ENCODE measurements at places on chromosomes 13 and 19.

- no peak for DNase-seq
These were observed 48.9 kb upstream of the EPHX3 start for GRCh38 chr19:15280915-15281683.

DNA sequence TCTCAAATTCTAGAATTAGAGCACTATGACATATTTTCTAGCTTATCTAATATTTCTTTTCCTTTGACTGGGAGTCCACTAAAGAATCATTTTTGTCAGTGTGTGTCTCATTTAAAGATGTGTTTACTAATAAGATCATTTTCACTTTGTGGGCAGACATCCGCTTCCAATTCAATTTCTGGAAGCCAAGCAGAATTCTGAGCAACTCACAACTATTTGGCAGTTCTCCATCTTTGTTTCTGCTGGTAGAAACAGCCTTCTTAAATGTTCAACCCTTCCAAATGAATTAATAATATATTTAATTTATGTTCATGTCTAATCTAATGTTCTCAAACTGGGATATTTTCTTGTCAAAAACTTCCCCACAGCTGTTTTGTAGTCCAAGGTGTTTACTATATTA lies 411.8 kb downstream of the KCTD12 start:
- DNase-seq: no peak

DNA sequence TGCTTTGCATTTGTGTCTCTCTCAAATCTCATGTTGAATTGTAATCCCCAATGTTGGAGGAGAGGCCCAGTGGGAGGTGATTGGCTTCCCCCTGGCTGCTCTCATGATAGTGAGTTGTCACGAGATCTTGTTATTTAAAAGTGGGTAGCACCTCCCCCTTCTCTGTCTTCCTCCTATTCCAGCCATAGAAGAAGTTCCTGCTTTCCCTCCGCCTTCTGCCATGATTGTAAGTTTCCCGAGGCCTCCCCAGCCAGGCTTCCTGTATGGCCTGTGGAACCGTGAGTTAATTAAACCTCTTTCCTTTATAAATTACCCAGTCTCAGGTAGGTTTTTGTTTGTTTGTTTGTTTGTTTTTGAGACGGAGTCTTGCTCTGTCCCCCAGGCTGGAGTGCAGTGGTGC lies 3.8 kb downstream of the LILRA4 start:
- DNase-seq: no peak

DNA sequence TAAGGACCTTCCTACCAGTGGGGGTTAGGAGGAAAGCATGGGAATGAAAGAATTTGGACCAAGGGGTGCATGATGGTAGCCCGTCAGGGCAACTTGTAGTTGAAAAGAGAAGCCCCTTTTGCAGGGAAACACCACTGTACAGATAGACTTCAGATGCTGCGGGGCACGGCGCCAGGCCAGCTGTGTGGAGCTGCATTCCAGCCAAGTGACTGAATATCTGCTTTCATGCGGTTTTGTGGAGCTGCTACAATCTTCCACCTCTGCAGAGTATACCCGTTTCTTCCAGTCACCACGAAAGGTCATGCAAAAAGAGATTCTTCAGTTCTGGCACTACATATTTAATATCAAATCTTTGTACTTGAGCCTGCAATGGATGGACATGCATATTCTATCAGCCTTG lies 104.7 kb downstream of the RGCC start:
- DNase-seq: no peak

DNA sequence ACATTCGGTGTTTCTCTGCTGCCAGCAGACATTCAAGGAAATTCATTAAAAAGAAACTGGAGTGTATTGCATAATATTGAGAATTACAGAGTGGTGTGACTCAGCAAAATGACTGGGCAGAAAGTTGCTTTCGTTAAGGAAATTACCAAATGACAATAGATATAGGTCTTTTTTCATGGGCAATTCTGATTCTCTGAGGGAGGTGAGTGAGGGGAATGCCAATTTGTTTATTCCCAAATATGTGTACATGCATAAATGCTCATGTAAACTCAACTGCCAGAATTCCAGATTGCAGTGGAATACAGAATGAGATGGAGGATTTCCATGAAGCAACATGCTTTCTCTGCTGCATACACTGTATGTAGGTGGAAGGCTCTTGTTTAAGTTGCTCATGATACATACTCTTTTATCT lies 1730.1 kb downstream of the SLITRK5 start:
- no peak for DNase-seq

- DNase-seq: no peak
These were observed 629.2 kb downstream of the UQCRFS1 start for GRCh38 chr19:28583713-28584112.

GRCh38 chr13:37492075-37492474 lies 106.5 kb downstream of the POSTN start:
- no peak for DNase-seq

- DNase-seq: peak; percentile 64
These were observed 2.5 kb upstream of the PLEKHF1 start for GRCh38 chr19:29662604-29663404.

DNA sequence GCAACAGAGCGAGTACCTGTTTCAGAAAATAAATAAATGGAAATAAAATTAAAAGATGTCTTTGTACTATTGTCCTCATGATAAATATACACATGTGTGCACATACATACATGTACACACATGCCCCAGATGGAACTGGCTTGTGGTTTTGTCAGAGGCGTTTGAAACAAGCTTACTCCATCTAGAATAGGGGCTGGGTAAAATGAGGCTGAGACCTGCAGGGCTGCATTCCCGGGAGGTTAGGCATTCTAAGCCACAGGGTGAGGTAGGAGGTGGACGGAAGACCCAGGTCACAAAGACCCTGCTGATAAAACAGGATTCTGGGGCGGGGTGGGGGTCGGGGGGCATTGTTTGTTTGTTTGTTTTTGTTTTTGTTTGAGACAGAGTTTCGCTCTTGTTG lies 8.1 kb upstream of the SIN3B start:
- DNase-seq: no peak

- peak; percentile 75 for DNase-seq
These were observed 9.3 kb downstream of the MPND start for GRCh38 chr19:4352701-4353121.

GRCh38 chr13:53141336-53141735 lies 112.7 kb downstream of the OLFM4 start:
- DNase-seq: no peak

GRCh38 chr19:13819238-13819637 lies 24.0 kb downstream of the ZSWIM4 start:
- no peak for DNase-seq

DNA sequence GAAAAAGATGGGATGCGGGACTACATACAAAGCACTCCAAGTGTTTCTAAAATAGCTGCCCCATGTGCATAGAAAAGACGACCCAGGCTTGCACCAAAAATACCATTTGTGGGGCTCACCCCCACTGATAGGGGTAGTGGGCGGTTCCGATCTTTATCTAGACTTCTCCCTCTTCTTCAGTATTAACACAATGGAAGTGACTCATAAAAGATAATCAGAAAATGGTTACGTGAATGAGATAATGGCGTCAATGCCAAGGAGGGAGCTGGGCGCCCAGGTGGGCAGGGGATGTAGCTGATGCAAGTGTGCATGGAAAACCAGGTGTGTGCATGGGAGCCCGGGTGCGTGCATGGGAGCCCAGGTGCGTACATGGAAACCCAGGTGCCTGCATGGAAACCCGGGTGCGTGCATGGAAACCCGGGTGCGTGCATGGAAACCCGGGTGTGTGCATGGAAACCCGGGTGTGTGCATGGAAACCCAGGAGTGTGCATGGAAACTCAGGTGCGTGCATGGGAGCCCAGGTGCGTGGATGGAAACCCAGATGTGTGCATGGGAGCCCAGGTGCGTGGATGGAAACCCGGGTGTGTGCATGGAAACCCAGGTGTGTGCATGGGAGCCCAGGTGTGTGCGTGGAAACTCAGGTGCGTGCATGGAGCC lies 32.7 kb downstream of the LAMP1 start:
- DNase-seq: no peak

- no peak for DNase-seq
These were observed 21.4 kb downstream of the ESD start for GRCh38 chr13:46775385-46776107.

- DNase-seq: no peak
These were observed 4.5 kb downstream of the NAA16 start for GRCh38 chr13:41315443-41316047.

GRCh38 chr13:22114630-22115311 lies 443.9 kb downstream of the FGF9 start:
- DNase-seq: no peak

DNA sequence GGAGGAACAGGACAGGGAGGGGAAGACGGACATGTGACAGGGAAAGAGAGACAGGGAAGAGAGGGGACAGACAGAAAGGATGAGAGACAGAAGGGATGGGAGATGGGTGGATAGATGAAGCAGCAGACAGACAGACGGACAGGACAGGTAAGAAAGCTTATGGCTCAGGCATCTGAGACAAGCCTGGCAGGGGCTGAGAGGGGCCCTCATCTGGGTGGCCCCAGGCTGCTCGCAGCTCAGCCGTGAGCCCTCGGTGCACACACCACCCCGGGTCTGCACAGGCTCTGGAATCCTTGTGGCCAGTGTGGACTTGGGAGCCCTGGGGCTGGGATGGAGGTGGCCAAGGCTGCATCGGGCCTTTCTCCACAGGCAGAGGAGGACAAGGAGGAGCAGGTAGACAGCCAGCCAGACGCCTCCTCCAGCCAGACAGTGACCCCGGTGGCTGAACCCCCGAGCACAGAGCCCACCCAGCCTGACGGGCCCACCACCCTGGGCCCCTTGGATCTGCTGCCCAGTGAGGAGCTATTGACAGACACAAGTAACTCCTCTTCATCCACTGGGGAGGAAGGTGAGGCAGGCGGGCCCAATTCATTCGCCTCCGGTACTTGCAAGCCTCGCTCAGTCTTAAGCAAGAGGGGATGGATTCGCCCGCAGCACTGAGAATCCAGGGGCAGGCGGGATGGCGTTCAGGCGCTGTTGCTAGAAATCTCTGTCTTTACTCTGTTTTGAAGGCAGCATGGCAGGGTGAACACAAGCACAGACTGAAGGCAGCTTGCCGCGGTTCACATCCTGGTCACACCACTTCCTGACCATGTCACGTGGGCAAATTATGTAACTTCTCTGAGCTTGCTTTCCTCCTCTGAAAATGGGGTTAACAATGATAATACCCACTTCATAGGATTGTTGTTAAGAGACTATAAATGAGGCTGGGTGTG lies 14.0 kb downstream of the GRAMD1A start:
- no peak for DNase-seq

DNA sequence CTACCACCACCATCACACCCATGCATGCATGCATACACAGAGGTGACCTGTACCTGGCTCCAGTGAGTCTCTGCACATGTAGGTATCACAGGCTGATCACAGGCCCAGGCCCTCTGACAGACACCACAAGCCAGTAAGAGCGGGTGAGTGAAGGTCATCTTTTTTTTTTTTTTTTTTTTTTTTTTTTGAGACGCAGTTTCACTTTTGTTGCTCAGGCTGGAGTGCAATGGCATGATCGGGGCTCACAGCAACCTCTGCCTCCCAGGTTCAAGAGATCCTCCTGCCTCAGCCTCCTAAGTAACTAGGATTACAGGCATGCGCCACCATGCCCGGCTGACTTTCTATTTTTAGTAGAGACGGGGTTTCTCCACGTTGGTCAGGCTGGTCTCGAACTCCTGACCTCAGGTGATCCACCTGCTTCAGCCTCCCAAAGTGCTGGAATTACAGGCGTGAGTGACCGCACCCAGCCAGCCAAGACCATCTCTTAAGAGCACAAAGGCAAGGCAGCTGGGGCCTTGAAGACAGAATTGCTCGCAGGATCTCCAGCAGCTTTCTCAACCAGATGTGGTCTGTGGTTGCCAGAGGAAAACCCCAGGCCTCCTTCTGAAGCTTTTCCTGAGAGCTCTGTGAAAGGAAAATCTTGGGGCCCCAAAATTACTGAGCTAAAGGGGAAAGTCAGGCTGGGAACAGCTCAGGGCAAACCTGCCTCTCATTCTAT lies 3.2 kb upstream of the NKG7 start:
- DNase-seq: peak; percentile 78

DNA sequence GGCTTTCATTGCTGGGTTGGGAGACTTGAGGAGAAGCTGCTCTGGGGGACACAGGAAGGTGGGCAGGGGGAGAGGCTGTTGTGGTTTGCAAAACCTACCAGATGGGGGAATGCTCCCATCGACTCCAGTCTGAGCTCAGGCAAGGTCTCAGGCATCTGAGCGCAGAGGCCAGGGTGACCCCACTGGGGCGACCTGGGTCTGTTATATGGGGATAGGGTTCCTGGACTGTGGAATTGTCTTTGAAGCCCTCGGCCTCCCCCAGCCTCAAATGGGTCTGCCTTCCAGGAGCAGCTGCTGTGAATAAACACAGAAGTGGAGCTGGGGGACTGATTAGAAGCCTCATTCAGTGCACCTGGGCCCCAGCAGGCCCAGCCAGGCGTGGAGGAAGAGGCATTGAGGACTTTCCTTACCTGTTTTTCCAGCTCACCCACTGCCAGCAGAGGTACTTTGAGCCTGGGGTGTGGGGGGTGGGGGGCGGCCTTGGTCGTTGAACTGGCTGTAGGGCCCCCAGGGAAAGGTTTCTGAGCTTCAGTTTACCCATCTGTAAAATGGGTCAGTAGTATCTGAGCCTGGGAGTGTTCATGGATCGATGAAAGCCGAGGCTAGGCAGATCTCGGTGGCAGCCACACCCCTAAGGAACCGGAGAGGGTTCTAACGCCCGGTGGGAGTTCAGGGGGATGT lies 1.4 kb downstream of the CERS4 start:
- DNase-seq: no peak

GRCh38 chr13:80778297-80778696 lies 437.4 kb upstream of the SPRY2 start:
- DNase-seq: no peak

- no peak for DNase-seq
These were observed 17.0 kb downstream of the CYP2F1 start for GRCh38 chr19:41131186-41131585.

- DNase-seq: no peak
These were observed 572.8 kb downstream of the PCDH9 start for GRCh38 chr13:66657165-66657881.

- no peak for DNase-seq
These were observed 99.2 kb downstream of the ZDHHC20 start for GRCh38 chr13:21359855-21360254.

GRCh38 chr19:44954278-44954648 lies 917 bp upstream of the CLPTM1 start:
- no peak for DNase-seq

- DNase-seq: no peak
These were observed 2.2 kb upstream of the SCN1B start for GRCh38 chr19:35027851-35028599.

DNA sequence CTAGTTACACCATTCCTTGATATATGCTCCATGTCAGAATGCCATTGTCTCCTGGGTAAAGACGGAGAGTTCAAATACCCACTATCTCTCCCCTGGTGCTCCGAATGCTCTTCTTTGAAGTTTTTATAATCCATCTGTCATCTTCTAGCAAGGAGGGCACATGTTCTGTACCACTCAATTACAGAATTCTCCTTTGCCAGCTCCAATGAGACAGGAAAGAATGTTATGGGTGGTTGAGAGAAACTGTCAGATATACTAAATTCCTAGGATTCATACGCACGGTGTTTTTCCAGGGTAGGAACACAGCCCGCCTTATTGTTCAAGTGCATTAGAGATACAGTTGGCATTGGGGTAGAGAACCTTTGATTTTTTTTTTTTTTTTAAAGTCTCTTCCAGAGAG lies 118.0 kb upstream of the ZNF536 start:
- DNase-seq: no peak
